Fibroblast of lung (primary cell): ENCODE measurements at places on chromosomes 2 and 18.

GRCh38 chr2:192070099-192070498, 124.6 kb downstream of the TMEFF2 start:
- peak; percentile 48 for DNase-seq

DNA sequence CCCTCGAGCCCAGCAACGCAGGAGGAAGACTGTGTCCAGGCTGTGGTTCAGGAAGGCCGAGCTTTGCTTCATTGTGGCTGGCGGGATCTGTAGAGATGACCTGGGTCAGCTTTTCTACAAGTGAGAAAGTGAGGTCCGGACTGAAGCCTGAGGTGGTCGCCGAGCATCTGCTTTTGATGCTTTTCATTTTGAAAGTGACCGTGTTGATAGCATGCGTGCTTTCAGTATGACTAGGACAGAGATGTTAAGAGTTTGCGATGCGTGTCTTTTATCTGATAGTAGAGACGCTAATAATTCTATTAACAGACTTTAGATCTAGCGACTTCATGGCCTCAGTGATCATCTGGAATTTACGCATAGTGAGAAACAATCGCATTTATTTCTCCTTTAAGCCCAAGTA, 28.1 kb downstream of the CTDP1 start:
- DNase-seq = no peak

GRCh38 chr2:31131871-31132270, 6.4 kb downstream of the GALNT14 start:
- no peak for DNase-seq

- peak; percentile 39 for DNase-seq
Measured at GRCh38 chr2:157486596-157487270, 42.8 kb upstream of the CYTIP start.
